ENCODE measurements at places on chromosomes 5 and 9.

DNA sequence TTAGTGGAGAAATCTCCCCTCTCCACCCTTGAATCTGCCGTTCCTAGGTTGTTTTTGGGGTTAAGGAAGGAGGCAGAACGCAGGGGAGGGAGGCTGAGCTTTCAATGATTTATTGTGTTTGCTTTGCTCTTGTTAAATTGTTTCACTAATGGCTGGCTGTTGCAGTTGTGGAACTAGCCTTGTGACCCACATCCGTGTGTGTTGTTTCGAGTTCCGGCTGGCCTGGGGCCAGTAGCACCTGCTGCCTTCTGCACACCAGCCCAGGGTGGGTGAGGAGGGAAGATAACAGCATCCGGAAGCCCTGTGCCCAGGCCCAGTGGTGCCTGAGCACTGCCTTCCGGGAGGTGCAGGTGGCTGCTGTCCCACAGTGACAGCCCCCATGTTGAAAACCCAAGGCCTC, 3.6 kb downstream of the ERGIC1 start:
- no peak for DNase-seq

GRCh38 chr5:24649531-24649930, 4.8 kb upstream of the CDH10 start:
- no peak for DNase-seq

GRCh38 chr5:107799306-107799705, 128.6 kb upstream of the EFNA5 start:
- no peak for DNase-seq

DNA sequence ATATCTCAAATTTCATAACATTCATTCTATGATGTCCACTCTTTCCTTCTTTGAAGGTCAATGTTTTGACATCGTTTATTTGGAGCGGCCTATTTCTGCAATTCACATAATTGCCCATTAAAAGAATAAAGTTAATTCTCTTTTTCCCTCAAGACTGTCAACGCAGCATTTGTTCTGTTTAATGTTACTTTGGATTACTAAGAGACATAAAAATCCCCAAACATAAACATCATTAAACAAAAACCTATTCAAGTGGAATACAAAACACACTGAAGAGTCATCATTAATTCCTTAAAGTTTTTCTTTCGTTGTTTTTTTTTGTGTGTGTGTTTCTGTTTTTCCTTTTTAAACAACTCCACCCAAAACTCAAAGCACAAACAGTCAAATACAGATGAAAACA, 151.1 kb downstream of the TRPM6 start:
- DNase-seq: no peak

DNA sequence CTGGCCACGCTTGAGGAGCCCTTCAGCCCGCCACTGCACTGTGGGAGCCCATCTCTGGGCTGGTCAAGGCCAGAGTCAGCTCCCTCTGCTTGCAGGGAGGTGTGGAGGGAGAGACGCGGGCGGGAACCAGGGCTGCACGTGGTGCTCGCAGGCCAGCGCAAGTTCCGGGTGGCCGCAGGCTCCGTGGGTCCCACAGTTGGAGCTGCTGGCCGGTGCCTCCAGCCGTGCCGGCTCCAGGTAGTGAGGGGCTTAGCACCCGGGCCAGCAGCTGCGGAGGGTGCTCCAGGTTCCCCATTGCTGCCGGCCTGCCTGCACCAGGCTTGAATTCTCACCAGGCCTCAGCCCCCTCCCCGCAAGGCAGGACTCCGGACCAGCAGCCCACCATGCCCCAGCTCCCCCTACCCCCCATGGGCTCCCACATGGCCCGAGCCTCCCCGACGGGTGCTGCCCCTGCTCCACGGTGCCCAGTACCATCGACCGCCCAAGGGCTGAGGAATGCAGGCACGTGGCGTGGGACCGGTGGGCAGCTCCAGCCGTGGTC, 192.8 kb upstream of the IZUMO3 start:
- no peak for DNase-seq

DNA sequence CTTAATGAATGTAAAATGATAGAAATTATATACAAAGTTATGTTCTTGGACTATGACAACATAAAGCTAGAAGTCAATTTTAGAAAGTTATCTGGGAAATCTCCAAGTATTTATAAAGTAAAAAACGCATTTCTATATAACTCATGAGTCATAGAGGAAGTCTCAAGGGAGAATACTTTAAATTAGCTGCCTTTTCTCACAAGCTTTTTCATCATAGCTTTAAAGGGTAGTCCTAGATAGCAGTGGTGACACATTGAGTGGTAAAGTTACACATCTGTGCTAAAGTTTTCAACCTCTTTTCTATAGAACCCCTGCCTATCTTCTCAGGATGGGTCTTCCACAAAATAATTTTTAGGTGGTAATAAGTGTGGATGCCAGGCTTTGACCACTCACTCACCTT, 598.3 kb upstream of the FAM174A start:
- DNase-seq: no peak

DNA sequence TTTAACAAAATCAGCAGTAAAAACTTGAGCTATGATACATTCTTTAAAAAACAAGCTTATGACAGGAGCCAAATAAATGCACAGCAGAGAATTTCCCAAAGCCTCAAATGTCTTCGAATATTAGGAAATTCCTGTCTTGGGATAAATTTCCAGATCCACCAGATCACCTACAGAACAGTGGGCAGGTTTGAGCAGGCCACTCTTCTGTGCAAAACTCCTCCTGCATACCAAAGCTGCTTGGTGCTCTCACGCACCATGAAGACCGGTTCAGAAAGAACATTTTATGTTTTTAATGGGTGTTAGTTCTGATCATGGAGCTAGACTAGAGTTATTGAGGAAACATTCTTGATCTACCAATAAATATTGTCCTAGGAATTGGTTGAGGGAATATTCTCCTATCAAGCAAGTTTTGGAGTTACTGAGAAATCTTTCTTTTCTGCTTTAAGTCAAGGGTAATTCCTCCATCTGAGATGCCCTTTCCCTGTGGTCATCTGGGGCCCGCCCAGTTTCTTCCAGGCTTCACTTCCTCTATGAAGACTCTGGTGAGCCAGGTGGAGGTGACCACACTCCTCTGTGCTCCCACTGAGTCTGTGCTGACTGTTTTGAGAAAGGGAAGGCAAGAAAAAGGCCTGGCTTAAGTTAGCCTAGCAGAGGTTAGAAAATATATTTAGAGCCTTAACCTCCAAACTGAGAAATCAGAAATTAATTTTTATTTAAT, 17.9 kb downstream of the TNFSF15 start:
- DNase-seq: no peak

- no peak for DNase-seq
Measured at GRCh38 chr5:157680239-157680638, 8.9 kb downstream of the C5orf52 start.

DNA sequence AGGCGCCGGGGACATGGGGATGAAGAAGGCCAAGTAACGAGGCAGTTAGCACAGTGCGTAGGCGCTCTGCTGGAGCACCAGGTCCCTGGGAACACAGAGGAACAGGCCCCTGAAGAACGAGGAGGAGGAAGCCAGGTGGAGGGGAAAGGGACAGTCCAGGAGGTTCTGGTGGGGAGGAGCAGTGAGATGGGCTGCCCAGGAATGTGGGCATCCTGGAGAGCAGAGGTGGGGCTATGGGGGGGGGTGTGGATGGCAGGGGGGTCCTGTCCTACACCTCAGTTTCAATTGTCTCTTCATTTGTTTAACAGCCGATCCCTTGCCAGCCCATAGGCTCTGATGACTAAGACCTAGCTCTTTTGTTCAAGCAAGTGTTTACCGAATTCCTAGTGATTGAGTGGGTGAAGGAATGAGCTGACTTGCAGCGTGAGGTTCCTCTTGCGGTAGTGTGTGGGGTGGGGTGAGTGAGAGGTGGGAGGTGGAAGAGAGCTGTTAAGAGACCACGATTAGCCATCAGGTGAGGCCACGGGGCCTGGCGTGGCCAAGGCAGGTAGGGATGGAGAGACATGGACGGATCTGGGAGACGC, 8.4 kb upstream of the PHYHD1 start:
- DNase-seq: no peak

DNA sequence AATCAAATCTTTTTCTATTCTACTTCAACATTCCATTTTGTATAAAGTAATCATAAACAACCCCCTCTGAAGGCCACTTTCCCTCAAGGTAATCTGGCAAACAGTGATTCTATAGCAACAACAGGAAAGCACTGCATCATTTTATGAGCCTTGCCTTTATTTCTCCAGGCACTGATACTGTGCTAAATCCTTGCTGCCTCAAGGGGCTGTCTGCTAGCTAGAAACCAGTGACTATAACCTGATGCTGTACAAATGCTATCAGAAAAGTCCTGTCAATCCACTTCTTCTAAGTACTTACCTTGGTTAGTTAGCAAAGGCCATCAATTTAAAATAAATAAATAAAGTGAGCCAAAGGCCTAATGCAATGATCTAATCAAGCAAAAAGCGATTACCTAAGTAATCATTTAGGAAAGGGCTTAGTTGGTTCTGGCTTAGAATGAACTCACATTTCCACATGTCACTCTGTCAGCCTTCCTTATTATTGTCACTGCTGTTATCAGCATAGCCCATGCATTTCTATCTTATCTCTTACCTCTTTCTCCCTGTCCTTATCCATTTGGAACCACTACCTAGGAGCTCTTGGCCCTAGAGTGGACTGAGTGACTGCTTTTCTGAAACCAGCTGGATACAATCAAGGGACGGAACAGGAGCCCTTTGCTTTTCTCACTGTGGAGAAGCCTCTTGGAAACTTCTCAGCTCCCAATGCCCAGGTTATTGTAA, 246.1 kb upstream of the MEF2C start:
- no peak for DNase-seq

GRCh38 chr9:104868687-104869404, 59.1 kb downstream of the ABCA1 start:
- DNase-seq: no peak

DNA sequence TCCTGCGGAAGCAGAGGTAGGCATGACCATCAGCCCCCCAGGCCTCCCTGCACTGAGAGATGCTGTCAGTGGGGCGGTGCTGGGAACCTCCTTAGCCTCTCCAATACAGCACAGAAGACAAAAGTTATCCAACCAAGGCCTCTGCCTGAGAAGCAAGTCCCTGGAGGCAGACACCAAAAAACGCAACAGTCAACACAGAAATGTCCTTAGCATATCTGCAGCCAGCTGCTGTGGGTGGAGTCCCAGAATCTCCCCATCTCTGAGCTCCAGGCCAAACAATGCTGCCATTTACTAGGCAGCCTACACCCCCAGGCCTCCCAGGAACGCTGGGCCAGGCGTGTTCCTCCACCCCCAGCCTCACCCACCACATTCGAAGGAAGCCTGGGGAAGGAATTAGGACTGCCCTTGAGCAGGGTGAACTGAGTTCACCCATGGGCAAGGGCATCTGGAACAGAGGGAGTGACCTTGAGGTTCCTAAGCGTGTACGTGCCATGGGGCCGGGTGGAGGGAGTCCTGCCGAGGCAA, 43.7 kb downstream of the STK10 start:
- DNase-seq: no peak

DNA sequence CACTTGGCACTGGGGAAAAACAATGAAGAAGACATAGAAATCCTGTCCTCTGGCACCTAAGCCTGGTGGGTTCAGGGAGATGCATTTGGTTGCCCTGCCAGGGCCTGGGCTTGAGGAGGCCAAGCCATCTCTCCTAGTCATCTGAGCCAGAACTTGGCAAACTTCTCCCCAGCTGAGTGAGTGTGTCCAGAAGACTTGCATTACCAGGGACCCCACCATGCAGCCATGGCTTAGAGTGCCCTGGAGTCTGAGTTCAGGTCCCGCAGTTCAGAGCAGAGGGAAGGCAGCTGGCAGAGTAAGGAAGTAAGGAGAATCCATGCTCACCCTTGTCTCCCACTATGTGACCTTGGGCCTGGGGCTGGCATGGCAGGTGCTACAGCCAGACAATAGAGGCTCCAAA, 37.4 kb upstream of the FCN1 start:
- DNase-seq: no peak

DNA sequence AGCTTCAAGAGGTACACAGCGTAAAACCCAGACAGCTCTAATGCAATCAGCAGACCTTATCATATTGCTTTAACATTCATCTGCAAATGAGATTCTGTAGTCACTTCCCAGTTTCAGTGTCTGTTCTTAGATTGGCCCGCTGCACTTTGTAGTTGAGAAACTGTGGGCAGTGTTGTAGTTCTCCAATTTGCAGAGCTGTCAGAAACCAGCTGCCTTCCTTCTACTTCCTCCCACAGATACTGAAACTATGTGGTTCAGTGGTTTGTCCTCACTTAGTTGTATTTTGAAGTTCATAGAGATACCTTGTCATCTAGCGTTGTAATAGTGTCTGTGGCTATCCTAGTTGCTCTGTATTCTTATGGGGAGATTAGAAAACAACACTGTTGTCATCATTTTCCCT, 39.6 kb upstream of the TRIM36 start:
- no peak for DNase-seq

DNA sequence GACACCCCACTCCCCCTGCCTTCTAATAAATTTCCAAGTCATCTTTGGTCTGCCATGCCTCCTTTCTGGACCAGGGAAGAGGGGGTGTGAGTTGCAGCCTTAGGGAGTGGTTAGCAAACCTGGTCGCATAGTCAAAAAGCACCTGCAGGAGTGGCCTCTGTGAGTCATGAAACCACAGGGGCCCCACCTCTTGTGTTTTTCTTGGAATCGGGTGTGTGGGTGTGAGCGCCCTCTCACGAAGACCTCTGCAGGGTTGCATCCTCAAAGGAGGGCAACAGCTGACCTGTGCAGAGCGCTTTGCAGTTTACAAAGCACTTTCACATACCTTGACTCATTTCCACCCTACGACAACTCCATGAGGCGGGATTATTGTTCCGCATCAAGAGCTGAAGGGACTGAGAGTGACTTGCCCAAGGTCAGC, 36.8 kb upstream of the TEX48 start:
- peak; percentile 78 for DNase-seq

DNA sequence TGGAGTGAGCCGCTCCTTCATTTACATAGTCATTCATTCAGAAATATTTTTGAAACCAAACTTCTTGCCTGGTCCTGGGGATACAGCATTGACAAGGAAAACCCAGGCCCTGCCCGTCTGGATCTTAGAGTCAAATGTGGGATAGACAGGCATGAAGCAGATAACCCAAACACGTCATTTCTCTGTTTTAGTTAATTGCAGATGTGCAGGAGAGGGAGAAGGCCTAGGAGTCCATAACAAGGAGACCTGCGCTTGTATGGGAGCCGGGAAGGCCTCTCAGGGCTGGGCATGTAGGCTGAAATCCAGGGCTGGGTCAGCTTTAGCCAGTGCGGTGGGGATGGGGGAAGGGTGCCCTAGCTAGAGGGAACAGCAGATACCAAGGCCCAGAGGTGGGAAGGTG, 43.3 kb downstream of the PRRX2 start:
- DNase-seq: no peak

GRCh38 chr5:37808945-37809344, 30.9 kb downstream of the GDNF start:
- no peak for DNase-seq

Data from activated T-cell treated with anti-CD3 and anti-CD28 coated beads for 4 hours (primary cell).